ENCODE measurements at places on chromosomes 4 and X. TPM values are rescaled to one million over a fixed set of nuclear protein-coding genes. Genes with fewer than 3 reads are reported as not detected.

Gene PUDP
- 7.1 TPM for total RNA-seq

Gene PPP1R2C
- total RNA-seq, result not detected

Gene CLDN2
- 0.14 TPM for total RNA-seq

Gene GAGE12F
- total RNA-seq, result not detected

Gene ARR3
- not detected for total RNA-seq

Gene FBXW7
- total RNA-seq, result 74.7 TPM

Gene DDIT4L
- total RNA-seq, result 2.7 TPM

Data from smooth muscle cell of the umbilical artery (primary cell).